NCI-H446 treated with DMSO at 0.1 percent for 48 hours (cell line): ENCODE measurements at places on chromosomes 6 and 20.

GRCh38 chr6:131807644-131808459 lies at the start of gene ENPP1:
TSS of gene ENPP1 (plus strand) at chr6:131808020. CDS start at chr6:131808036, 16 bp downstream.
- no peak for DNase-seq

DNA sequence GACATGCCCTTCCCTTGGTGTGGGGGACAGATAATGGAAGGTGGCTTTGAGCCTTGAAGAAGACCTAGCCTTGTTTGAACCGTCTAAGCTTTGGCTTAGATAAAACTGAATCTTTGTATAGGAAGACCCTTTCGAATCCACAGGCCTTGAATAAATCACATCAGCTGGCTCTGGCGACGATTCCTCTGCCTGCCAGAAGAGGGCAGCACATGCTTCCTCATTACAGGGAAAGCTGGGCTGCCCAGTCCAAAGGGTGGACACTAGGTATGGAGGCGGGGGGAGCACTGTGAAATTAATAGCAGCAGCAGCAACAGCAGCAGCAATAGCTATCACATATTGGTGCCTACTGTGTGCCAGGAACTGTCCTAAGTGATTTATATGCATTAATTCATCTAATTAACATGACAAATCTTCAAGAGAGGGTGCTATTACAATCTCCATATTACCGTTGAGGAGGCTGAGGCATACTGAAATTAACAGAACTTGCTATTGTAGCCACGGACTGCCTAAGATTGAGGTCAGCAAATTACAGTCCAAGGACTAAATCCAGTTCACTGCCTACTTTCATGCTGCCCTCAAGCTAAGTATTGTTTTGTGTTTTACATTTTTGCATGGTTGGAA lies 85.1 kb downstream of the CLIC5 start:
- DNase-seq = no peak

- DNase-seq = no peak
Observed at GRCh38 chr6:147390909-147391536, 117.5 kb upstream of the SAMD5 start.

DNA sequence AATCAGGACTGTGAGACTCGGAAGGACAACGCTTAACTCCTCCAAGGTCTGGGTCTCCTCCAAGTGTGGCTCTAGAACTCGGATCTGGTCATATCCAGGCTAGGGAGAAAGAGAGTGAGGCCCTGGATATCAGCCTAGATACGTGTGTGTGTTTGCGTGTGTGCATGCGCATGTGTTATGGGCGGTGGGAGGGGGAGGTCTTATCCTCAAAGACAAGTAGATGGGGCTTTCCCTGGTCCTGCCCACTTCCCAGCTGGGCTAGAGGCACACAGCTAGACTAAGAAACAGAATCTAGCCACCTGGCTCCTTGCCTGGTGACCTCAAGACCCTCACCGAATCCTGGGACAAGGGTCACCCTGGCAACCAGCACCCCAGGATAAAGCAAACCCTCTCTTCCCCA lies 13.2 kb downstream of the CPNE5 start:
- no peak for DNase-seq

GRCh38 chr20:36472637-36473090 lies 68.7 kb upstream of the MYL9 start:
- DNase-seq = no peak

GRCh38 chr6:26003102-26003694 lies 40.6 kb downstream of the TRIM38 start:
- peak; percentile 7 for DNase-seq

DNA sequence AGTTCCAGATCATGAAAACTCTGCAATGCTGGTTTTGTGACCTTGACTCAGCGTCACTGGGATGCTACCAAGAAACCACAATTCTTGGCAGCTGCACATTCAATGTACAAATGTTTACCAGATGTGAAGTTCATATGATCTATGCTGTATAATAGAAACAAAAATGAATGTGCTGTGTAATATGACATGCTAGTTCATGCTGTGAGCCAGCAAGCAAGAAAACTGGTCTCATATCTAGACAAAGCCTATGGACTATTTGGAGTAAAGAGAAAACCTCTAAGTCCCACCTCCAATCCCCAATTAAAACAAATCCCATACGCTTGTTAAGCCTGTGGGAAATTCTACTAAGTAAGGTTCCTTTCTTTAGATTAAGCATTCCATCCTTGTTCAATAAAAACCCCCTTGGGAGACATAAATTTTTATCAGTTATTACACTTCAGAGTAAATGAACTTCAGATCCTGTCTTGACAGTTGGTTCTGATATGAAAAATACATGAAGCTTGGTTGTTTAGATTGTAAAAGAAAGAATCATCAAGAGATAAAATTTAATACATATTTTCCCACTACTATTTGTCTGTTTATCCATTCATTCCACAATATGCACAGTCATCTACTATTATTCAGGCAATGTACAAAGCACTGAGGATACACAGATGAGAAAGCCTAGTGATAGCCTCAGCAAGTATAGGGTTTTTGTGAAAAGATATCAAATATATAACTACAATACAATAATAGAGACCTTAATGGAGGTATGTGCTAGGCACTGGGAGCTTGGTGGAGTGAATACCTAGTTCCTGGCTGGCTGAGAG lies 20.1 kb downstream of the COL21A1 start:
- no peak for DNase-seq

- peak; percentile 27 for DNase-seq
Observed at GRCh38 chr20:3686867-3687321, 5.1 kb upstream of the ADAM33 start.

DNA sequence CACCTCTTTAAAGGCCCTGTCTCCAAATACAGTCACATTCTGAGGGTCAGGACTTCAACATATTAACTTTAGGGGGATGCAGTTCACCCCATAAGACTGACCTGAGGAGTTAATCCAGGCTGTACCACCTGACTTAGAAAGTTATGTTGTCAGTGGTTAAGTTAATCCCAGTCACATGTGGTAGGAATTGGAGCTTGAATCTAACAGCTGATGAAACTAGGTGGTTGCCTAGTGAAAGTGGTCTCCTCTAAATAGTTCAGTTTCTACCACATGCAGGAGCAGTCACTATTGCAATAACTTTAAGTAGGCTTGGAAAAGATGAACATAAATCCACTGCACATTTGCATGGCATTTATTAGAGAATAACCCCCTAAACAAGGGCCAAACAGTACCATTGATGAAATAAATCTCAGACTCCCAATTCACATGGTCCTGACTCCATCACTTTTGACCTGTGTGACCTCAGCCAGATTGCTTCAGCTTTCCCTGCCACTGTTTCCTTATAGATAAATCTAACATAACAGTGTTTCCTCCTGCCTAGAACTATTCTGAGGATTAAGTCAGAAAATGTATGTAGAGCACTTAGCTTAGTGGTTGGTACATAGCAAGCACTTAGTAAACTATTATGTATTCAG lies 20.1 kb downstream of the SAMD5 start:
- no peak for DNase-seq

DNA sequence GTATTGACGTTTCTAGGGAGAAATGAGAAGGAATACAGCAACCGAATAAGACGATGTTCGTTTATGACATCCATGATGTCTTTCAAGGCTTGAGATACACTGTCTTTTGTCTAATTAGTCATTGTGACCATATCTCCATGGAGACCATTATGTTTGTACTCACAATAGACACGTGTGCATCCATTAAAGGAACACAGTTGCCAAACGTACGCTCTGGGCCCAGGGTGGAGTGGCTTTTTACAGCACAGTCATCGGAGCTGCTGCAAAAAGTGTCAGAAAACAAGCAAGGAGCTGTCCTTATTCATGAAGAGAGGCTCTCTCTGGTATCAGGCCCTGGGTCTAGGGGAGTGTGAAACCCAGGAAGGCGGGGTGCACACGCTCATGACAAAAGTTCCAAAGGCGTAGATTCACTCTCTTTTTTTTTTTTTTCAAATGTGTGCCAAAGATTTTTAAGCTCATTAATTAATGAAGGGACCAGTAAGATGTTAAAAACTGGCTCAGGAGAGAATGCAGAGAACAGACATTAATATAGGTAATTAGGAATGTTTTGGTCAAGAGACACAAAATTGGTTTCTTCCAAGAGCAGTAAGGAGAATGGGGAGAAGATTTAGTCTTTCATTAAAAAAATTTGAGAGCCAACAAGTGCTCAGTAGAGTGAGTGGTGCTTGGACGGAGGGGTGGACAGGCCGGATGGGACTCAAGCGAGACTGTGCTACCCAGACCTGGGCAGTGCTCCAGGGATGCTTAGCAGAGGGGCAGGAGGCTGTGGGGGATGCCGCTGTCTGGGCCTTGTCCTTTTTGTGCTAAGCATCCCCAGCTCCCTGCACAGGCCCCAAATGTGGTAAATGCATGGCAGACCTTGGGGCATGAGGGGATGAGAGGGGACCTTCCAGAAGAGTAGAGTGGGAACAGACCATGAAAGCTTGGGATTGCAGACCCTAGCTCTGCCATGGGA lies 34.9 kb upstream of the GTSF1L start:
- no peak for DNase-seq

- DNase-seq = no peak
Observed at GRCh38 chr6:160102956-160103824, 18.4 kb upstream of the SLC22A1 start.

GRCh38 chr6:4059115-4059777 lies 19.7 kb downstream of the FAM217A start:
- no peak for DNase-seq

DNA sequence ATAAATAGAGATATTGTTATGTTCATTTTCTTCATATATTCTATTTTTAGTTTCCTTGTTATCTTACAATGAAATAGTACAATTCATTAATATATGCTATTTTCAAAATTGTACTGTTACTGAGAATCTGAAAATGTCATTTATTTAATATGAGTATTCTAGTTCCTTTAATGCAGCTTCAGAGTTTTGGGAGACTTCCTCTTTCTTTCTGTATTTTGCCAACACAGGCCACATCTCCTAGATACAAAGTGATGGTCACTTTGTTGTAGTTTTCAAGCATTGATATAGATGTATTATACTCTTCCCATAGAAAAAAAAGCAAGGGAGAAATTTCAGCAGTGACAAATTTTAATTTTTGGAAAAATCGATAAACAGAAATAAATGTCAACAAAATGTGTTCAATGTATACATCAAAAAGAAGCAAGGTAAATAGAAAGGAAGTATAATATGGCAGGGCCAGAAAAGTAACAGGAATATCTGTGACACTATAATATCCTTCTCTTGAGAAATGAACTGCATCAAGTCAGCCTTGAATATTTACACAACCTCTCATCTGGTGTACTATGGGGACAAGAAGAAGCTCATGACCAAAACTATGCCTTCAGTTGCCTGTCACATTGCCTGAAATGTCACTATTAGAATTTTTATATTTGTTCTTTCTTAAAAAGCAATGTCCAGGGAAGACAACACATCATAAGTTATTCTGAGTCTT lies 396.0 kb downstream of the TBC1D32 start:
- DNase-seq = no peak

DNA sequence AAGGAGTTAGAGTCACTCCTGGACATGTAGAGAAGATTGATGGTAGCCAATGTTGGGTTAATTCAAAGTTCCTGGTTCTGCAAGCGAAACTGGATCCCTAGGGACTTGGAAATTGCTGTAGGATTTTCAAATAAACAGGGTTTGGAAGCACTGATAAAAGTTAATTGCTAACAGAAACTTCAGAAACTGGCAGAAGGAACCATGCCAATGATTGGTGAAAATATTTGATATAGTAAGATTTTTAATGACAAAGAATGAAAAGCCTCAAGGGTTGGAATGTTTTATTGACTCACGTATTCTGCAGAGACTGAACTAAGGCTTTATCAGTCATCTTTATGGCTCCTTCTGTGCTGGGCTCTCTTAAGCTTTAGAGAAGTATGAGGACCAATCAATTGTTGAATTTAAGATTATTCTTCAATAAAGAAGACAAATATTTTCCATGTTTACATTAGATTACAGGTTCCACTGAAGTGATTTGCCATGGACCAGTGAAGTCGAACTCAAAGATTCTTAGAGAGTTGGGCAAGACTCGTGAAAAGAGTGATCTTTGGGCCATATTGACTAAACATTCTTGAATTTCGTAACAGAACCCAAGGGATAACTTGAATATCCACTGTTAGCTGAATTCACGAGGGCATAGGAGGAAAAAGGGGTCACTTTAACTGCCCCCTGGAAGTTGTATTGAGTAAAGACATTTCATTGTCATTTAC lies 371.4 kb downstream of the HDGFL1 start:
- peak; percentile 11 for DNase-seq

- peak; percentile 48 for DNase-seq
Observed at GRCh38 chr6:135535989-135536414, 38.5 kb upstream of the AHI1 start.
